Endodermal cell (in vitro differentiated cells): ENCODE measurements at places on chromosomes 12 and 14.

- peak; percentile 61 for DNase-seq
Observed at GRCh38 chr14:64705381-64706118, 1.3 kb downstream of the PLEKHG3 start.

GRCh38 chr12:69616025-69616424 lies 5.3 kb upstream of the LRRC10 start:
- DNase-seq = no peak

GRCh38 chr14:98109326-98109725 lies 1162.7 kb downstream of the BCL11B start:
- no peak for DNase-seq

- no peak for DNase-seq
Observed at GRCh38 chr12:19894803-19895202, 455.5 kb downstream of the AEBP2 start.

GRCh38 chr12:105721051-105721825 lies 390.7 kb downstream of the C12orf75 start:
- no peak for DNase-seq

DNA sequence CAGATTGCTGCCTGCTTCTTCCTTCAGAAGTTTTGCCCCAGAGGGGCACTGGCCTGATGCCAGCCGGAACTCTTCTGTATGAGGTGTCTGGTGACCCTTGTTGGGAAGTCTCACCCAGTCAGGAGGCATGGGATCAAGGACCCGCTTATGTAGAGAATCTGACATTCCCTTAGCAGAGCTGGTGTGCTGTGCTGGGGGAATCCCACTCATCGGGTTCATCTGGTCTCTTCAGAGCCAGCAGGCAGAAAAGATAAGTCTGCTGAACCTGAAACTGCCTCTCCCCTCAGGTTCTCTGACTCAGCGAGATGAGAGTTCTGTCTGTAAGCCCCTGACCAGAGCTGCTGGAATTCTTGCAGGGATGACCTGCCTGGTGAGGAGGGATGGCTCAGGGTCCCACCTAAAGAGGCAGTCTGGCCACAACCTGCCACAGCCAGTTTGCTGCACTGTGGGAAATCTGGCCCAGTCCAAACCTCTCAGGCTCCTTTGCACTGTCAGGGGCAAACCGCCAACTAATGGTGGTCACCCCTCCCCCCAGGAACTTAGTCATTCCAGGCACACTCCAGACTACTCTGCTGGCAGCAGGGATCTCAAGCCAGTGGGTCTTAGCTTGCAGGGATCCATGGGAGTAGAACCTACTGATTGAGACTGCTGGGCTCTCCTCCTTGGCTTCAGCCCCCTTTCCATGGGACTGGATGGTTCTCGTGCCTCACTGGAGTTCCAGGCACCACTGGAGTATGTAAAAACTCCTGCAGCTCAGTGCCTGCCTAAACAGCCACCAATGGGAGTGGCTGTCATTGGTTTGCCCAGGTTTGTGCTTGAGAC lies 4.1 kb downstream of the CLEC2D start:
- DNase-seq = peak; percentile 80

DNA sequence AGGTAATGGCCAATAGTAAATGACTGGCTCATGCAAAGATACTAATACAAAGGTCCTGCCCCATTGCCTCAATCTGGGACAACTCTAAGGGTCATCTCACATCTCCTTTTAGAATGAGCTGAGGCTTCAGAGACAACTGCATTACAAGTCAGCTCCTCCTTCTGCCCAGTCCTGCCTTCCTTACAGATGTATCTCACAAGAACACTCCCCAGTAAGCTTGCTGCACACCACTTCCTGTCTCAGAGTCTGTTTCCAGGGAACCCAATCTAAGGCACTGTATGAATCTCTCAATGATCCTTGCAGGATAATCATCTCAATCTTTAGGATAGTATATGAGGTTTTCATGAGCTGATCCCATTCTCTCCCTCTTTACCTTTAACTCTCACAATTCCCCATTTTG lies 57.8 kb upstream of the ZDHHC17 start:
- no peak for DNase-seq

DNA sequence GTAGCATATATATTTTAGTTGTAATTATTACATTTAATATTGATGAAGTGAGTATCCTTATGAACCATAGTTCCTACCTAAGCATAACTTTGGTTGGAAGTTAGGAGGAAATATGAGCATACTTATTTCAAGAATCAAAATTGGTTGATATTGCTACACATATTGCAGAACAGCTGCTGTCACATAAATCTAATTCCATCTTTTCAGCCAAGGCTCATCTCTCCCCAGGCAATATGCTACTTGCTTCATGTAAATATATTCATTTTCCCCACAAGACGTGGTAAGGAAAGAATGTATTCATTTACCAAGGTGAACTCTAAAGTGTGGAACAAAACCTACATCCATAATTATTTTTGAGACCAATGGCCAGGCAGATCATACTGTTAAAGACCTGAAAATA lies 62.5 kb upstream of the HIF1A start:
- no peak for DNase-seq

DNA sequence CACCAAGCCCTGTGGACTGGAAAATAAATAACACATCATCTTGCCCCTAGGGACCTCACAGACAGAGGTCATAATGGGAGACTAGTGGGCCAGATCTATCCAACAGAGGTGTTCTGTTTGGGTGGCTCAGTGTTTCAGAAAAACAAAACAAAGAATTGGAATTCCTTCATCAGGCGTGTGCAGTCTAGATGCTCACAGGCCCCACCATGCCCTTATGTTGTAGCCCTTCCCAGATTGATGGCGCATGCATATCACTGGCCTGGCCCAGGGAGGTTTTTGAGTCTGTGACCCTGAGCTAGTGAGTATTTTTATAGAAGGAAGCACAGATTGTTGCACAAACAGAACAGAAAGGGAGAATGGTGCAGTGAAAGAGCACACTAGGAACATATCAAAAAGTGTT lies 859.6 kb downstream of the BCL11B start:
- DNase-seq = no peak

- DNase-seq = peak; percentile 33
Observed at GRCh38 chr14:100590726-100591452, 3.7 kb upstream of the BEGAIN start.

DNA sequence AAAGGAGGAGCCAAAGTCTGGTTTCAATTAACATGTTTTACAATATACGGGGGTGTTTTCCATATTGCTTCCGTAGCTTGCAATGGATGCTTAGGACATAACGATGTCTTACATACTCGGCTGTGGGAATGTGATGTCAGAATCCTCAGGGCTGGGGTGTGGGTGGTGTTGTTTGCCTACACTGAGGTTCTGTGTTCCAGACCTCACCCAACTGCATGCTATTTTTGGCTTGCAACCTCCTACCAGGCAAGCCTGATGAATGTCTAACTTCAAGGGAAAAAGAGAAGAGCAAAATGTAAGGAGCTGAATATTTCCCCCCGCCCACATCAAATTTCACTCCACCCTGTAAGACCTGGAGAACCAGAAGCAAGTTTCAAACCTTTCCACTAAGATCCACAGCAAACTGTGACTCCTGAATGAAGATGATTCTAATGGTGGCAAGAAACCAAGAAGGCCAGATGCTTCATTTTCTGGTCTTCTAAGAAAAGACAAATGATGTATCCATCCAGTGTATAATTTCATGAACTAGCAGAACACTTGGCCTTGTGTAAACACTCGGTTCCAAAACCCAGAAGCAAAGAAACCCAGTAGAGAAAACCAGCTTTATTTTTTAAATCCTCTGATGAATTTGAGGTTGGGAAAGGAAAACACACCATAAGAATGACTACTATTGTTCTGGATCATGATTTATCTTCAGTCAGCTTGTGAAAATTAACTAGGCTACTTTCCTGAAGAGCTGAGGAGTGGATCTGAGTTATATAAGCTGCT lies 227.9 kb downstream of the DACT1 start:
- DNase-seq = no peak

GRCh38 chr12:101648195-101648594 lies 49.2 kb upstream of the CHPT1 start:
- DNase-seq = no peak

GRCh38 chr12:24697295-24697694 lies 251.6 kb downstream of the BCAT1 start:
- DNase-seq = no peak

DNA sequence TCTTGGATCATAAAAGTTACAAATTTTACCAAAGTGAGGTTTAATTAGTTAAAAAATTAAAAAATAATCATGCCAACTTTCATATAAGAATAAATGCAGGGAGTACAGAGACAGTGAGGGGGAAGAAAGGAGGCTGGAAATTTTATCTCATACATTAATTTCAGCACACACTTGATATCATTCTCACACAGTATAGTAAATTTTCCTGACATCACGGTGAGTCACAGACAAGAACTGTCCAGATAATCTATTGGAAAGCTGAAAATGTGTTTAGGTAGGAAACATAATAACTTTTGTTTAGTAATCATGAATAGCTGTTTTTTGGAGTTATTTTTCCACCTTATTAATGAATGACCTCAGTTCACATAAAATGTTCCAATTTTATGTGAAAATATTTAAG lies 1204.8 kb downstream of the GALC start:
- DNase-seq = no peak

DNA sequence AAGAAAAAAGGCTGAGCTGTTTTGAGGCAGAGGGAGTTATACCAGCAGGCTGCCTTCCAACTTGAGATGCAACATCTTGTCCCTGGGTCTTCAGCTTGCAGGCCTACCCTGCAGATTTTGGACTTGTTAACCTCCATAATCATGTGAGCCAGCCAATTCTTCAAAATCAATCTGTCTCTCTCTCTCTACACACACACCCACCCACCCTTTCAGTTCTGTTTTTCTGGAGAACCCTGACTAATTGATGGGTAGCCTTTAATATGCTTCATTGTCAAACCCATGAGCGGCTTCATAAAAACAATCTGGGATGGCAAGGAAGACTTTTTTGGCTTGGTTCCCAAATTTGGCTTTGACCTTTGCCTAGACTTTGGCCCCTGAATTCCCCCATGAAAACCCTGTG lies 113.9 kb downstream of the TMX1 start:
- DNase-seq = no peak

DNA sequence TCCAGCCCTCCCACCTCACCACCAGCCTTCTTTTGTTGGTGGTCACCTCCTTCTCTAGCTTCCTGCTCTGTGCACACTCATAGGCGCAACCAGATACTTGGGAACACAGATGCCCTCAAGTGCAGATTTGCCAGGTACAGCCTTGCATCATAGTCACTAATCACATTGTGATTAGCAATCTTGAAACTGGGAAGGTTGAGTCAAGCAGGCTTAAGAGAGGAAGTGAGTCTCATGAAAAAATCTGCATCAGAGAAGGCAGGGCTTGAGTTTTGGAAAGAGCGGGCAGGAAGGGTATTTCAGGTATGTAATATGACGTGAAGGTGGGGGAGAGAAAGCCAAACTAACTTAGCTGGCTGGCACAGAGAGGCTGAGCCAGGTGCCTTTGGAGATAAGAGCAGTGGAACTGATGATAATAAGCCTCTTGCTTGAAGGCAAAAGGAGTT lies 2.7 kb upstream of the RABGGTA start:
- DNase-seq = no peak

DNA sequence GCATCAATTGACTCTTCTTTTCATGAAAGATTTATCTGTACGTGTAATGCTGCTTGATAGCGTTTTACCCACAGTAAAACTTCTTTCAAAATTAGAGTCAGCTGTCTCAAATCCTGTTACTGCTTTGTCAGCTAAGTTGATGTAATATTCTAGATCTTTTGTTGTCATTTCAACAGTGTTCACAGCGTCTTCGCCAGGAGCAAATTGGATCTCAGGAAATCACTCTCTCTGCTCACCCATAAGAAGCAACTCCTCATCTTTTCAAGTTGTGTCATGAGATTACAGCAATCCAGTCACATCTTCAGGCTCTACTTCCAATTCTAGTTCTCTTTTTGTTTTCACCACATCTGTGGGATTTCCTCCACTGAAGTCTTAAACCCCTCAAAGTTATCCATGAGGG lies 9.5 kb downstream of the PCNX1 start:
- DNase-seq = no peak

DNA sequence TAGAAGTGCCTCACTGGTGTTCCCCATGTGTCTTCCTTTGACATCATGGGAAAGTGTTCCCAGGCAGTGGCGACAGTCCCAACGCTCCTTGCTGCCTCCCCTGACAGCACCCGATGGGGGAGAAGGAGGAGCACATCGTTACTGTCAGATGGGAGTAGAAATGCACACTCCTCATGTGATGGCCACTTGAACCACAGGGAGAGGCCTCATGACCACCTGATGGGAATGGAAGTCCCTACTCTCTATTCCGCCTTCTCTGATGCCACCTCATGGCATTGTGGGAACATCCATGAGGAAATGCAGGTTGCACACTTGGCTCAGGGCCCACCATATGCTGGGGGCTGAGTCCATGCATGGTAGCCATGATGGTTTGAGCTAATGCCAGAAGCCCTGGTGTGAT lies 14.3 kb upstream of the CORO1C start:
- peak; percentile 41 for DNase-seq

DNA sequence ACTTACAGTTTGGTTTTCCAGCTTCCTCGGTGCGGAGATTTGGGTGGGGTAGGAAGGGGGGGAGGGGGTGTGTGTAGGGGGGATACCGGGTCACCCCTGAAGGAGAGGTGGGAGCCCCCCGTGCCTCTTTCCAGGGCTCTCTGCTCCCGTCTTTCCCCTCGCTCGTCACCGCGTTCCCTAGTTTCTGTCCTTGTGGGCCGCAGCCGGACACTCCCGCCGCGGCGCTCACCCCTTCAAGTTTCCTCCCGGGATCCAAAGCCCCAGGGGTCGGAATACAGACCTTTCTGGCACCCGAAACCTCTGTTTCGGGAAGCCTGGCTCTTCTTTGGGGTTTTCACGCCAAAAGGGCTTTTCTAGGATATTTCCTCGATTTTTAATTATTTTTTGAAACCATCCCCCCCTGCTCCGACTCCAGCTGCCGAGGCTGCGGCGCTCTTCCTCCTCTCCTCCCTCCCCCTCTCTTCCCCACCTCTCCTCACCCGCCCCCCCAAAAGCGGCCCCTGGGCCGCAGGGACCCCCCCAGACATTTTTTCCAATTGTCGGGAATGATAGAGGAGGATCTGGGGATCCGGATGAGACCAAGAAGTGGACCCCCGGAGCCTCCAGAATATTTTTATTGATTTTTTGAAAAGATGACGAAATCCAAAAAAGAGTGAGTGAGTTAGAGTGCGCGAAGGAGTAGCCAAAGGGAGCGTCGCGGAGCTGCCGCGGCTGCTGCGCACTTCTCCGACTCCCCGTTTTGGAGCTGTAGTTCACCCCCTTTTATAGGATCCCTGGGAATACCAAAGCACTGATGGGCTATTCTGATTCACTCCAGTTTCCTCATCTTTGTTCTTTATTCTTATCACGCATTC lies 1.7 kb downstream of the CCND2 start:
- no peak for DNase-seq

DNA sequence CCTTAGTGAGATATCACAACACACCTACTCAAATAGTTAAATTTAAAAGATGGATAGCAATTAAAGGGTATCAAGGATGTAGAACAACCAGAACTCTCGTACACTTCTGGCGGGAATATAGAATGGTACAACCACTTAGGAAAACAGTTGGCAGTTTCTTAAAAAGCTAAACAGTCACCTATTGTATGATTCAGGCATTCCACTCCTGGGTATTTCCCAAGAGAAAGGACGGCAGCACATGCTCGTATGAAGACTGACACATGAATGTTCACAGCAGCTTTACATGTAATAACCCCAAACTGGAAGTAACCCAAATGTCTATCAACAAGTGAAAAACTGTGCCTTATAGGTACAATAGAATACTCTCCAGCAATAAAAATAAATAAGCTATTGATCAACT lies 465.2 kb downstream of the VRK1 start:
- no peak for DNase-seq
